ENCODE measurements at places on chromosomes 2 and 18.
A peak's percentile ranks its signal among the peaks of the same experiment; 100 is the strongest.

GRCh38 chr2:189298481-189298880, 118.9 kb upstream of the COL5A2 start:
- DNase-seq: no peak

- no peak for DNase-seq
These were observed 48.7 kb downstream of the ATOH8 start for GRCh38 chr2:85802354-85803103.

- DNase-seq: no peak
These were observed 145.0 kb downstream of the NEDD4L start for GRCh38 chr18:58188996-58189395.

GRCh38 chr2:69936906-69937305, 22.0 kb downstream of the MXD1 start:
- no peak for DNase-seq

DNA sequence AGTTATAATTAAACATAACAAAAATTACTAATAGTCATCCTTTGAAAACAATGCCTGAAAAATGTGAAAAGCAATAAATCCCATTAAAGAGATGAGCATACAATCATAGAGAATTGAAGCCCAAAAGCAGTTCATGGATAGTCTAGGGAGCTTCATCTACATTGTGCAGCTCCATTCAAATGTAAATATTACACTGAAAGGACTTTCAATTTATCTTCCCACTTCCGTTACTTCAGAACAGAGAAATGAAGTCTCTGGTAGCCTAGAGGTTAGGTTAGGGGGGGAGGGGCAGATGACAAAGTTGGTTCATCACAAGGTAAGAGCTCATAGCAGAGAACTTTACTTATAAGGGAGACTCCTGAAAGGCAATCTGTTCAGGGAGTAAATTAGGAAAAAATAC, 126.6 kb upstream of the RGPD4 start:
- no peak for DNase-seq

- DNase-seq: no peak
These were observed 237.5 kb downstream of the CTNNA2 start for GRCh38 chr2:79750321-79750720.

DNA sequence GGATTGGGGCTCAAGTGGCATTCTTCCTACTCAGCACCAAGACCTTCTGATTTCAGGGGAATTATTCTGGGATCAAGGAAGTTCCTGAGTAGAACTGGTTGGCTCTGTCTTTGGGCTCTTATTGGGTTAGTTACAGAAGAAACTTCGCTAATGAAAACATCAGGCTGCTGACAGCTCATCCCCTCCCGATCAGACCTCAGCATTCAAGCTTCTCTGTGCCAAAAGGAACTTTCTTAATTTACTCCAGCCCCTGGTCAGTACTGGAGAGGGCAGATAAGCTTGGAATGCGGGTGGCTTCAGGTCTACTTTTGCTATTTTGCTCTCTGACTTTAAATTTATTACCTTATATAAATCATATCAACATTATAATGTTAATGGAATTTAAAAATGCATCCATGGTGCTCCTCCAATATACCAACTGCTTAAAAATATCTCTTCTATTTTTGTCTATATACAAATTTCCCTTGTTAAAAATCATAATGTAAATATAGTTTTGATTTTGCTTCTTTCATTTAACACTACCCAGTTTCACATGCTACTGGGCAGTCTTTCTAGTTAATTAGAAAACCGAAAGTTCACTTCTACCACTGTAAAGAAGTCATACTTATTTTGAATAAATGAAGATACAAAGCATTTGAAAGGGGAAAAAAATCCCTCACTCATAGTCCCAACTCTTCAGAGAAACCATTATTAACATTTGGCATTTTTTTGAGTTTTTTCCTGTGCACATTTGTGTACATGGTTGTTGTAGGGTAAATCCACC, 34.4 kb downstream of the PCARE start:
- DNase-seq: no peak

DNA sequence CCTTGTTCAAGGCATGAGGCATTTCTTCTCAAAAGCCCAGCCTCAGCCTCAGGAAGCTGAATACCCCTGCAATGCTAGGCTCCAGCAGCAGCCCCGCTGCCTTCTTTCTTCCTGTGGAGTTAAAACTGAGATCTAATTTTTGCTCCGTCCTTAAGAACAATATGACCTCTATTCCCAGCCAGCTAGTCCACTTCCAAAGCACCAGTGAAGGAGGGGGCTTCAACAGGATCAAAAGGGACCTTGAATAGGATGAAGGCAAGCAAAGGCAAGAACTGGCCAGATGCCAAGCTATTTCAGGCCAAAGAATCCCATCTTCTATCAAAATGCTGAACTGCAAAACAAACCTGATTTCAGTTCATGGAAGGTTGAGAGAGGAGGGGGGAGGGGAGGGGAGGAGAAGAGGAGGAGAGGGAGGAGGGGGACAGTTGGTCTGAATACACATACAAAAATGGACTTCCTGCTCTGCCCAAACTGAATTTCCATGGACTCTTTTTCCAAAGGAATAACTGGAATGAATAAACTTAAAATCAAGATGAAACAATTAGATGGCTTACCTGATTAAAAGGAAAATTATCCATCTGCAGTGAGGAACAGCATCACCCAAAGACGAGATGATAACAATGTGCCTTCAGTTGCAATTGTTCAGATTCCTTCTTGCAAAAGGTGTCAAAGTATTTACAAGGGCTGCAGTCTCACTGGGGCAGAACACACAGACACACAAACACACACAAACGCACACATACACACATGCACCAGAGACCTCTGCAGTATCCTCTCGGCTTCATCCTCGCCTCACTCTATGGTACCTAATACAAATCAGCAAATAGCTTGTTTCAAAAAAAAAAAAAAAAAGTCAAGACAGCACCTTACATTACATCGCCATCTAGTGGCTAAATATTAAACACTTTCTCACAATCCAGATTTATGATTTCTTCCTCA, at the start of gene SCN1A:
SCN1A (minus strand) TSS at position 804 of the 939 bp plus-strand sequence. CDS start 54,399 bp downstream, outside the sequence.
- peak; percentile 37 for DNase-seq

GRCh38 chr2:16406496-16407289, 258.9 kb downstream of the CYRIA start:
- DNase-seq: no peak

- no peak for DNase-seq
These were observed 4.9 kb upstream of the AGFG1 start for GRCh38 chr2:227466887-227467600.

DNA sequence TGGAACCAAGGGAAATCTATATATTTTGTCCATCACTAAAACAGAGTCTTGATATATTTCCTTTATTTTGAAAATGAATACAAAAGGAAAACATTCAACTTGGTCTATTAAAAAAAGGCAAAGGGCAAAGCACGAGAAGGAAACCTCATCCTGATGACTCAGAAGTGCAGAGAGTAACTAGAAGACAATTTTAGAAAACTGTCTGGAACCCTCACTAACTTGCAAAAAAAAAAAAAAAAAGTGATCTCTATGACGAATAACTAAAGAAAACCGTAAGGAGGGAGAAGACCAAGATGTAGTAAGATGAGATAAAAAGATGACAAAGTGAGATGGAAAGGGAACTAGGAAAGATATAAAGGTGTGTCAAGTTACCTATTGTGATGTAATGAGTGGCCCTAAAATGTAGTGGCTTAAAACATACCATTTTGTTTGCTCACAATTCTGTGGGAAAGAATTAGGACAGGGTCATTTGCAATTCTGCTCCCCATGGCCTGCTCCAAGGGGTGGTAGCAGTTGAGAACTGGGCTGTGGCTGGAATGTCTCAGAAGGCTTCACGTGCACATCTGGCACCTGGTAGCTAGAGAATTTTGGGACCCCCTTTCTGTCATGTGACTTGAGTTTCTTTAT, 303.0 kb downstream of the DYSF start:
- peak; percentile 40 for DNase-seq
